ENCODE measurements at places on chromosomes 5 and 9.

DNA sequence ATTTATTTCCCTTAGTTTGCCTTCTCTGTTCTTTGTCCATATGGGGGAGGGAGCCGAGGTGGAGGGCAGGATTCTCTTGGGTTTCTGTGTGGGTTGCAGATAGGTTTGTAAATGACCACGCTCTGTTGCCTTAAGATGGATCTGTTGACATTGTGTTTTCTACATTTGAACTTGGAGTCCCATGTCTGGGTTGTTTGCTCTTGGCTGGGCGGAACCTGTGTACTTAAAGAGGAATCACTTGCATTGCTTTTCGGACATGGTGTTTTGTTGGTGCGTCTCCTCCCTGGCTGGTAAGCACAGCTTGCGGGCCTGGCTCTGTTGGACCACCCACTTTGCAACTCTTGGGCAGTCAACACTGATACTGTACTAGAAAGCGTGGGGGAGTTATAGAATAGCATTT, 45.9 kb downstream of the EHMT1 start:
- DNase-seq = no peak

DNA sequence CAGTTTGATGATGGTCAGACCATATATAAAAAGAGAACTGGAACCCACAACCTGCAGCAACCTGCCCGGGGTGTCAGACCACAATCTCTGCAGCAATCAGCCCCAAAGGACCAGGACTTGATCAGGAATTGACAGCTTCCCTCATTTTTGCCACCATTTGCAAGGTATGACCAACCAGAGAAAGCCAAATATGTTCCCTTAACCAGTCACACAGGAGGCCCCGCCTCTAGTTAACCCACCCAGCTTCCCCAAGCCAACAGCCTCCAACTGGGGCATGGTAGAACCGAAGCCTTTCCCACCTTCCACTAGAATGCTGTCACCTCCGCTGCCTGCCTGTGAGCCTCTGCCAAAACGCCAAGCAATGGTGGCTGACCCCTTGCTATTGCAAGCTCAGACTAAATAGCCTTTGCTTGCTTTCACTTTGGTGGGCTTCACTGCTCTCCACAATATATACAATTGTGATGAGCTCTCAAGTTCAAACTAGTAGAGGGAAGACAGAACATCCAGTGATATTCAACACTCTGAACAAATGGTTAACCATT, 86.3 kb downstream of the AK8 start:
- no peak for DNase-seq

DNA sequence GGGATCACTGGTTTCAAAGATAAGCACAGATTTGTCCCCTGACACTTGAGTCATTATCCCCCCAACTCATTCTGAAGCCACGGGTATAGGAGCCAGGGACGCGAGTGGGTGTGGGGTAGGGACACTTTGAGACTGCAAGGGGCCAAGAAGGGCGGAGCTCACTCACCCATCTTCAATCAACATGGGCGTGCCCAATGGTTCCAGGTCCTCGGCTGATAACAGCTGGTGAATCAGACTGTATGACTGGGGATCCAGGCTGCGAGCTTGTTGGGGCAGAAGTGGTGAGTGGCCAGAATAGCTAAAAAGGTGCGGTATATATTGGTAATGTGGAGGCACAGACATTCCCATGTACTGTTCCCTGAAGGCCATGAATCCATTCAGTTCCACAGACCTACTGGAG, 30.7 kb upstream of the NR5A1 start:
- DNase-seq = no peak

- DNase-seq = no peak
These were observed 52.1 kb downstream of the STRBP start for GRCh38 chr9:123216251-123216797.

DNA sequence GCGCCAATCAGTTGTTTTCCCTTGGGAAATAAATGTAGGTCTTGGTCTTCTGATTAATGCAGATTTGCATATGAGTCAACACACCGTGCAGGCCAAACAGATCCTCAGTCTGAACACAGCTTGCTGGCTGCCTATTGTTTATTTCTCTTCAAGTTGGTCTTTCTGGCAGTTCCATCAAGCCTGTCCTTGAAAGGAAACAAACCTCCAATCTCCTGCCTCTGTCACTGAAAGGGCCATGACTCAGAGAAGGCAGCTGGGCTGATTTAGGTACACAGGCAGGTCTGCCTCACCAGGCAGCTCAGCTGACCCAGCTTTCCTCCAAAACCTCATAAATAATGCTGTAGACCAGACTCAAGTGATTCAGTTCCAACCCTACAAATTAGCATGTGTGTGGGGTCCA, 175.9 kb downstream of the MAN2A1 start:
- DNase-seq = no peak

GRCh38 chr5:142900927-142901326, 130.8 kb downstream of the ARHGAP26 start:
- DNase-seq = no peak

GRCh38 chr9:84007662-84008061, 27.1 kb downstream of the RMI1 start:
- no peak for DNase-seq

- DNase-seq = no peak
These were observed 215.0 kb downstream of the GAPVD1 start for GRCh38 chr9:125476645-125477044.

DNA sequence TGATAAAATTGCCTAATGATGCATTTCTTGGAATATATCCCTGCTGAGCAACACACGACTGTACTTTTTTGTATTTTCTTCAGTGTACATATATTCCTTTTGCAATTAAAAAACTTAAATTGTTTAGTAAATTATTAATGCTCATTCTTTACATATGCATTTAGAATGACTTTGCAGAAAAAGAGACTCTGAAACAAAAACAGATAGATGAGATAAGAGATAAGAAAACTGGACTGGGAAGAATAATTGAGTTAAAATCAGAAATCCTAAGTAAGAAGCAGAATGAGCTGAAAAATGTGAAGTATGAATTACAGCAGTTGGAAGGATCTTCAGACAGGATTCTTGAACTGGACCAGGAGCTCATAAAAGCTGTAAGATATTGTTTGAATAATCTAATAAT, 32.7 kb downstream of the RAD50 start:
- DNase-seq = no peak

GRCh38 chr5:179509239-179509638, 41.1 kb upstream of the RUFY1 start:
- DNase-seq = no peak

DNA sequence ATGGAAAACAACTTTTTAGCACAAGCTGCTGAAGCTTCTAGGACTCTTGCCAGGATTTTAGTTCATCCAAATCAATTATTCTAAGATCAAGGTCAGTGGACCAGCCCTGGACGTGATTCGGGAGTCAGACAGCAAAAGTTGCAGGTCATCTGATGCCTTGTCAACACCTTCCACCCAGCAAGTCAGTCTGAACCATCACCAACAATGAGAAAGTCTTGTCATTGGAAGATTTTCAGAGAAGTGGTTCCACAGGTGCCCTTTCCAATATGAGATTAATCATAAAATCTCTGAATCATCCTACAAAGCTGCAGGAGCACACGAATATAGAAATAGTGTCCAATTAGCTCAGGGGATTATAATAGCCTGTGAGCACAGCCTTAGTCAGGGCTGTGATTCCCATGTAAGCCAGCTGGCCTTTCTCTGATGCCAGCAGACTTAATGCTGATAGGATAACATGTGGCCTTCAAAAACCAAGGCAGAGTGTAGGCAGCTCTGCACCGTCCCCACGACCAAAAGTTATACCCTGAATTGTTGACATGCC, 445.0 kb upstream of the TRPC7 start:
- DNase-seq = no peak

GRCh38 chr5:151556806-151557205, 34.3 kb downstream of the FAT2 start:
- no peak for DNase-seq

GRCh38 chr5:132820162-132820754, 7.2 kb downstream of the SOWAHA start:
- no peak for DNase-seq

GRCh38 chr9:4220346-4220745, 79.5 kb downstream of the GLIS3 start:
- no peak for DNase-seq

DNA sequence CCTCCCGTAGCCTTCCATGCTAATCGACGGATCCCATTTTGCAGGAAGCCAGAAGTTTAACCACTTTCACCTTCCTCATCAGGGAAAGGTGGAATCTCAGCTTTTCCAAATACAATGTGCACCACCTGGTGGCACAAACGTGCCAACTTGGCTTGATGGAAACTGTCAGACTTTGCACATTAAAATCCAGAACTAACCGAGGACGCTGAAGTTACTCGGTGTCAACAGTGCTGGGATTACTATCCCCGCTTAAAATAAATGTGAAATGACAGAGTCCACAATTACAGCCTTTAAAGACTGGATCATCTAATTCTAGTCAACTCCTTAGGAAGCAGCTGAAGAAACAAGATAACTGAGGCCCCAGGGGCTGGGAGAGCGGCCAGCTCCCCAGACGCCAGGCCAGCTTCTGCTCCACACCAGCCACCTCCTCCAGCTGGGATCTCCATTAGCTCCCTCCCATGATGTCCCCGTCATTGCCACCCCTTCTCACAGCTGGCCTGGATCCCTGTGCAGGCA, 50.1 kb upstream of the RETREG1 start:
- no peak for DNase-seq

GRCh38 chr9:137454597-137455358, 4.4 kb downstream of the NSMF start:
- DNase-seq = no peak

DNA sequence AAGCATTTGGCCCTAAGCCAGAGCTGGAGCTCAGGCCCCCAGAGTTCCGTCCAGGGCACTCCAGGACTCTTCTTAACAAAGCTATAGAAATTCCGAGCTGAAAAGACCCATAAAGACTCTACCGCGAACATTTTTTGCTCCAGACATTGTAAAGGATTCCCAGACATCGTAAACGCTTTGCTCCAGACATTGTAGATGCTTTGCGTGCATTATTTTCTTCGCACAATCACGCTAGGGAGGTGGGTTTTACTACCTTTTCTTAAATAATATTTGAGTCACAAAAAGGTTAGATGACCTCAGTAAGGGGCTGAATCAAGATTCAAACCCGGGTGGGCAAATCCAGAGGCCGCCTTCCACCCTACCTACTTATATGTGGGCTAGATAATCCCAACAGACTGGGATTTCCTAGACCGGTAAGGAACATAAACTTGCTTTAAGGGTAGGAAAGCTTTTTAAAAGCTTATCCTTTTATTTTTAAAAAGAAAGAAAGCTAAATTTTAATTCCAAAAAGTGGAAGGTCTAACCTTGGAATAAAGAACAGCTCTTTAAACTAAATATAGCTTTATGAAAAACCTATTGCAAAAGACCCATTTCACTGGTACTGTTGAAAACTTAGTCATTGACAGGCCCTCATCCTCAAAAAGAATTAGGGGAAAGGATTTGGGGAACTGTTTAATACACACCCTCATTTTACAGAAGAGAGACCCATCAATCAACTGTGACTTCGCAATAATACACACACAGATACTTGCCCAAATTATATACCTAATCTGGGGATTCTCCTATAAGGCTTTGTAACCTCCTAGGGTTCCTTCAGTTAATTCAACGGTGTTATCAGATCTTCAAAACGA, 822 bp upstream of the TNIP1 start:
- no peak for DNase-seq

GRCh38 chr9:76677481-76678055, 86.7 kb upstream of the PCA3 start:
- no peak for DNase-seq

DNA sequence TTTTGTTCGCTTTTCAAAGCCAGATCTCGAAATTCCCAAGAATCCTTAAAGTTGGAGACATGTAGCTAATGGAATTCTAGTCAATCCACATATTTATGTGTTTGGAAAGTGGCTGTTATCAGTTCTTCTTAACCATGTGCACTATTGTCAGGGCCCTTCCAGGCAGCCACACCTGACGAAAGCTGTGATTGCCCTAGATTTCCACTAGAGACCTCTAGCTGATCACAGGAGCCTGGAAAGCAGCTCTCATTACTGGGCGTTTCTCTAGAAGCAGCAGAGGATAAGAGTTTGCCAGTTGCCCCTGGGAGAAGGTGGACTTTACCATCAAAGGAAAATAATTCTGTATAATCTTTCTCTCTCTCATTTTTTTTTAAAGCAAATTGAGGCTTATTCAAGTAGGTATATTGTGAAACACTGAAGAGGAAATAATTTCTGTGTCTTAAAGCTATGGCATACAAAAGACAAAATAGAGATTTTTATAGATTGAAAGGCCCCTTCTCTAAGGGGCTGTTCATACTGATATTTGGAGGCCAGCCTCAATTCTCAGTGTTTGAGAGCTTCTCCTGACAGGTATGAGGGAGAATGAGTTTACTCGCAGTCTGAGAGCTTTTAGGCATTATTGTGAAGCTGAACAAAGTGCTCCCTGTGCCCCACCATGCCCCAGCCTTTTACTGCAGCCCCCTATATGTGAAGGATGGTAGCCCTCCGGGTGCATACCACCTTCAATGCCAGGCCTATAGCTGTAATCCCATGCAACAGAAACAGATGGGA, 405.4 kb upstream of the ACTBL2 start:
- DNase-seq = no peak

DNA sequence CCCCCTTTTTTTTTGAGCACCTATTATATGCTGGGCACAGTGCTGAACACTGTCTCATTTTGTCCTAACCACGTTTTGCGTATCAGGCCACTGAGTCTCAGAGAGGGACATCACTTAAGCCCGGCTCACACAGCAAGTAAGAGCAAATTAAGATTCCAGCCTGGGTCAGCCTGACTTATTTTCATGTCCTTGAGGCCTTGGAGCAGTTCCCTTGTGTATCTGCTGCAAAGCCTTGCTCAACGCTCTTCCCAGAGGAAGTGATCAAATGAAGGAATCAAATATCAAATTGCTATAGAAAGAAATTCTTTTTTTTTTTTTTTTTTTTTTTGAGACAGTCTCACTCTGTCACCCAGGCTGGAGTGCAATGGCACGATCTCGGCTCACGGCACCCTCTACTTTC, 30.7 kb downstream of the ERGIC1 start:
- DNase-seq = no peak

DNA sequence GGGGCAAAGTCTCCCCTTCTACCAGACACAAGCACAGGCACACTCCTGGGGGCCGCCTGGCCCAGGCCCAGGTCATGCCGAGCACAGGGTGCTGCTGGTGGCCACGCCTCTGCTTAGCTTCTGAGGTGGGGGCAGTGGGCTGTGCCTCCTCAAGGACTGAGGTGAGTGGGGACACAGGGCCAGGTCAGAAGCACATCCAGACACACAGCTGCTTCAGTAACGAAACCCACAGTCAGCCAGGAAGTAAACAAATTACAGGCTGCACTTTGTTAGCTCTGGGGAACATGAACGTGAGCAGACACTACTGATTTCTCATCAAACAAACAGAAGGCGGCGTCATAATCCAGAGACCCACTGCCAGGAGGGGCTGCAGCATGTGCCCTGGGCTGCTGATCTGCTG, 192.4 kb downstream of the HSPA4 start:
- DNase-seq = no peak

- no peak for DNase-seq
These were observed 47.4 kb upstream of the AFAP1L1 start for GRCh38 chr5:149224282-149224681.

Measured in cortex of kidney (tissue), 1 donor.